Left renal cortex interstitium (tissue), 4 donors: ENCODE measurements at places on chromosomes 2 and 18. TPM values are rescaled to one million over a fixed set of nuclear protein-coding genes. Genes with fewer than 3 reads are reported as not detected.

DNA sequence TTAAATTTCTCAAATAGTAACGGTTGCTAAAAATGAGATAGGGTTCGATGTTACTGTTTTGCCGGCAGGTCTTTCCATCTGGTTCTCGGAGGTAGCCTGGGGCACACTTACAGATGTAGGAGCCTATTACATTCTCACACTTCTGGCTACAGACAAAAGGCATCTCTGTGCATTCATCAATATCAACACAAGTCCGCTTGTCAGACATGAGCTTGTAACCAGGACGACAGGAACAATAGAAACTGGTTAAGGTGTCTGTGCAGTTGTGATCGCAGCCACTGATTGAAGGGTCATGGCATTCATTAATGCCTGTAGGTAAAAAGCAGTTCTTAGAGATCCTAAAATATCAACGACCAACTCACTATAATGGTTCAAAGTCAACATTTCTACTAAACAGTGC, 116.3 kb downstream of the DHRS9 start:
- DNase-seq, result no peak

Gene SOX11
- polyA plus RNA-seq, result 22.1 TPM

DNA sequence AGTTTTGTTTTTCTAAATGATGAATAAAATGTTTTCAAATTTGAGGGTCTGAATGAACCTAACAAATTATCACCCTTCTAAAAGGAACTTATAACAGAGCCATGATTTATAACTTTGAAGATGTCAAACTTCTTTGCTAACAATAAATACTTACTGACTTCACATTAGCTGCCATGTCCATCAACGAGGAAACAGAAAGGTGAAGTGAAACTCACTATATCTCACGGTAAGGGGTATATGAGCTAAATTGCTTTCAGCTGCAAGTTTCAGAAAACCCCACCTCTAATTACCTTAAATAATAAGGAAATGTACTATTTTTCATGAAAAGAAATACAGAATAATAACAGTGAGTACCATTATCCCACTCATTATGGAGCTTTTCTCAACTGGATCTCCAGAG, 350.8 kb upstream of the NT5C1B start:
- no peak for DNase-seq

GRCh38 chr2:100235581-100235980, 86.7 kb downstream of the LONRF2 start:
- no peak for DNase-seq

Gene EPHA4
- polyA plus RNA-seq, result 53.7 TPM

- DNase-seq, result peak; percentile 8
Measured at GRCh38 chr2:167509586-167509985, 621.3 kb downstream of the XIRP2 start.

DNA sequence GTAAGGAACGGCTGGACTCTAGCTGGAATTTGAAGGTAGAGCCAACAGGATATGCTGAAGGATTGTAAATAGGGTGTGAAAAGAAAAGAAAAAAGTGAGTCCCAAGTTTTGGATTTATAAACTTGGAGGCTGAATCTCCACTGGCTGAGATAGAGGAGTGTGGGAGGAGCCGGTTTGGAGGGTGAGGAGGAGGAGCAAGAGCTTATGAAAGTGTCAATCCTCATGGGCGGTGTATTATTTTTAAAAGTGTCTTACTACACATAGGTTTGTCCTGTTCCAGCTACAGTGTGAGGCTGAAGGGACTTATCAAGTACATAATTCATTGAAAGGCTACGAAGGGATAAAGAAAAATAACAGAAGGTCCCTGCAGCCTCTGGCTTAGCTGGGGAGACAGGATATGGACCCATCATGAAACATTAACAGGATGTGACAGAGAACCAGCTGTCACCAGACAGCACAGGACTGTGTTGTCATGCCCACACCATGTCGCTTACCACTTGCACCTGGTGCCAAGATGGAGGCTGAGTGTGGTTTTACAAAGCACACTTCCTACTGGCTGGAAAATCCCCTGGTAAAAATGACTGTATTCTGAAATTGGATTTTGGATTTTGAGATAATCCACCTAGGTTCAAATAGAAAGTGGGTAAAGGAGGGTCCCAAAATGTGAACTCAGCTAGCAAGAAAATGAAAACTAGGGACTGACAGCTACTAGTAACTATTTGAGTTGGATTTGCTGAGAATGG, 2.5 kb upstream of the MREG start:
- no peak for DNase-seq

DNA sequence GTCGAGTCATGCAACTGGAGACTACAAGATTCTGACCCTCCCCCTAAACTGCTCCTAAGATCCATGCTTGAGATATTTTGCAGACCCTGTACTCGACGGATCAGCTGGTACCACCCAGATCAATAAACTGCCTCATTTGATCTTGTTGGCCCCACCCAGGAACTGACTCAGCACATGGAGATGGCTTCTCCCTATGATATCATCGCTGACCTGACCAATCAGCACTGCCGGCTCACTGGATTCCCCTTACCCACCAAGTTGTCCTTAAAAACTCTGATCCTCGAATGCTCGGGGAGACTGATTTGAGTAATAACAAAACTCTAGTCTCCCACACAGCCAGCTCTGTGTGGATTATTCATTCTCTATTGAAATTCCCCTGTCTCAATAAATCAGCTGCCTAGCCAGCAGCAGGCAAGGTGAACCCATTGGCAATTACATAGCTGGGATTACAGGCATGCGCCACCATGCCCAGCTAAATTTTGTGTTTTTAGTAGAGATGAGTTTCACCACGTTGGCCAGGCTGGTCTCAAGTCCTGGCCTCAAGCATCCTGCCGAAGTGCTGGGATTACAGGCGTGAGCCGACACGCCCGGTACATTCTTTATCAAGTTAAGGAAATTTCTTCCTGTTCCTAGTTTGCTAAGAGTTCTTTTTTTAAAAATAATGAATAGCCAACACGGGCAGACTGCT, 43.6 kb downstream of the VPS54 start:
- DNase-seq, result no peak

DNA sequence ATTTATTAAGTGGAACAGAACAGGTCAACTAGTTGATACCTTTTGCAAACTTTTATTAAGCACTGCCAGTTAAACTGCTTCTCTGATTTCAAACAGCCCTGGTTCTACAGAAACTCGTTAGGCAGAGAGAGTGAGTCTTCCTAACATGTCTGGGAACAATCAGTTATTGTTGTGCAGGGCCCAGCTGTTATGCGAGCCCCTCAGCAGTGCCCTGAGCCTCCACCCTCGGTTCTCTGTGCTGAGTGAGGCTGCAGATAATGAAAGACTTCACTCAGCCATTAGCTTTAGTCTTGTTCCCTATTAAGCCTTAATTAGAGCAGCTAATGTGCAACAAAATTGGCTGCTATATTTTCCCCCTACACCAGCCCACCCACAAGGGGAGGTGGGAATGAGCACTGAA, 39.6 kb downstream of the KCTD18 start:
- no peak for DNase-seq

Gene BMP10
- polyA plus RNA-seq, result not detected

GRCh38 chr2:68284896-68285295, 32.6 kb upstream of the PPP3R1 start:
- DNase-seq, result no peak

DNA sequence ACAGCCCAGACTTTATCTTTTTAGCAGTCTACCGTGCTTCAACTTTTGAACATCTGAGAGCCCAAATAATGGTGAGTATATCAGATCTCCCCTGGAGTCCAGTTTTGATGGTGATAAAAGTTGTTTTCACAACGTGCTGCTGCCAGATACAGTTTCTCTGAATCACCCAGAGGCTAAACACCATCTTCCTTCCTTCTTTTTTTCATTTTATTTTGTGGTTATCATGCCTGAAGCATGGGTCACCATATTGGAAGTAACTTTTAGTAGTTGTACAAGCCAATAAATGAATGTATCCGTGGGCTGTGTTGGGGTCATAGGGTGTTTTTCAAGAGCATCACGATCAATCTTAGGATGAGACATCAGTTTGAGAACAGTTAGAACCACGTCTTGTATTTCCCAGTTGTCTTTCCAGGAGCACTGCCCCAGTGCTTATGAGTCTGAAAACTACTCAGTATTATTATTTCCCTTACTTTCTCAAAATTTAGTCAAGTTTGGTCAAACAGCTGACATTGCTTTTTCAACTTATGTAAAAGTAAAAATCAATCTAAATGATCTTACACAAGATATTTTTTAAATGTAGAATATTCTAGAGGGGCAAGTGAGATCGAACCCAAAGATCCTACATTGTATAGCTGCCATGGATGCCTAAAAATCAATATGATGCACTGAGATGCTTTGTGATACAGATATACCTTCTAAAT, 311.4 kb downstream of the CTNNA2 start:
- DNase-seq, result no peak

DNA sequence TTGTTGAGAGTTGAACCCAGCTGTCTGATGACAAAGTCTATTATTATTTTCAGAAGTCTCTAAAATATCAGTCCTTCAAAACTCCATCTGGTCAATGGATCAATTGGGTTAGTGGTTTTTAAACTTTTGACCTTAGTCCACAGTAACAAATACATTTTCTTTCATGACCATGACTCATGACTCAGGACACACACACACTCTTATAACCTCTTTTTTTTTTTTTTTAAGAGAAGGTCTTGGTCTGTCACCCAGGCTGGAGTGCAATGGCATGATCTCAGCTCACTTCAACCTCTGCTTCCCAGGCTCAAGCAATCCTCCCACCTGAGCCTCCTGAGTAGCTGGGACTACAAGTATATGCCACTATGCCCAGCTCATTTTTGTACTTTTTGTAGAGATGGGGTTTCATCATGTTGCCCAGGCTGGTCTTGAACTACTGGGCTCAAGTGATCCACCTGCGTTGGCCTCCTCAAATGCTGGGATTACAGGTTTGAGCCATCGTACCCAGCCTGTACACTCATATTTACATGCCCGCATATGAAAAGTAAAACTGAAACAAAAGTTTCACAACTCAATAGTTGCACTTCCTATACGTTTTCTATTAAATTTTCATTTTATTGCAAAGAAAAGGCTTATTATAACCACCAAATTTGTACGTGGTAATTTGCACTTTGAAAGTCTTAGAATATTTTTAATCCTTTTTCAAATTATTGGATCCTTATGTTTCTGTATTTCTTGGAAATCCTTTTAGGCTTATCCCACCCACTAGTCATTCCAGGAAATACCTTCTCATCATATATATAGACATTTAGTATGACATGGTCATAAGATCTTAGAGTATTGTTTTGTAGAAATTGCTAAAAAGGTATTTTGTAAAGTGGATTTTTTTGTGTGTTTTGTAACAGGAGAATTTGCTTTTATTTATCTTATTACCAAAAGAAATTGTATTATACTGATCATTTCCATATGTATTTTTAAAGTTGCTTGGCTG, 199.0 kb downstream of the LPIN1 start:
- no peak for DNase-seq

GRCh38 chr18:40531051-40531450, 1424.0 kb upstream of the PIK3C3 start:
- DNase-seq, result no peak

Gene KIF5C
- polyA plus RNA-seq, result 3.8 TPM

- no peak for DNase-seq
Measured at GRCh38 chr2:168727904-168728470, 74.5 kb upstream of the NOSTRIN start.

GRCh38 chr18:48567388-48567787, 28.6 kb downstream of the CTIF start:
- DNase-seq, result no peak

GRCh38 chr2:12066986-12067385, 320.6 kb downstream of the LPIN1 start:
- DNase-seq, result no peak

GRCh38 chr2:197599285-197599965, 76.0 kb downstream of the RFTN2 start:
- no peak for DNase-seq

DNA sequence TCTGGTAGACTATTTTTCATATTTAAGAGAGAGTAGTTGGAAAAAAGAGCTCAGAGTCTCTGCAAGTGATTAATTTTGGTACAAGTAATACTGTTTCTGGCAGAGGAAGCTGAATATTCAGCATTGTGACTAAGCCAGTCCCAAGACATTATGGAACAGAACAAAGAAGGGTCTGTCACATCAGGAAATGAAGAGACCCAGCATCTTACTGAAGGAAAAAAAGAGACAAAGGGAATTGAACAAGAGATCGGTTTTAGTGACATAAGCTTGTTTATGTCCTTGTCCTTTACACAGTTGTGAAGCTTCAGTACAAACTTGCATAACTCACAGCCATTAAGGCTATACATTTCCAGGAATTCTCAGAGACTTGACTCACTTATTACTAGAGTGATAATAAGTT, 568.5 kb upstream of the SLC8A1 start:
- no peak for DNase-seq

- DNase-seq, result no peak
Measured at GRCh38 chr2:8872821-8873432, 35.5 kb upstream of the KIDINS220 start.

DNA sequence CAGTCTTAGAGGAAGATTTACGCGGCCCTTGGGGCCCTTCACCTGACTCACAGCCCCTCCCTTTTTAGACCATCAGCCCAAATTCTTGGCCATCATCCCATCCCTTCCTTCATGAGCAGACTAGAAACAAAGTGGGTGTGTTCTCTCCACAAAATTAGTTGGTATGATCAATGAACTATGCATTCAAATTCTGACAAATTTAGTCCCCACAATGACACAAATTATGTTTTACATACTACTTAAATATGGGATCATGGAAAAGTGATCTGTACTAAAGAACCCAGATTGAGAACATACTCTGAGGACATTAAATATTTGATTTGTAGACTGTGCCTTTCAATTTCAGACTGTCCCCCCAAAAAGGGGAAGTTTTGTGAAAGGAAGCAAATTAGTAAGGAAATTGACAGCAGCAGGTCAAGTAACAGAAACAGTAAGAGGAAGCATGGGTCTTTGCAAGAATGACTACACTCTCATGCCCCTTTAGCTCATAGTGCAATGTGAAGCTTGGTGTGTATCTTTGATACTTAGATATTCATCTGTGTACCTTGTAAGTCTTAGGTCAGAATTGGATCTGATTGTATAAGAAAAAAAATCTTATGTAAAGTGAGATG, 2.2 kb upstream of the MAPRE2 start:
- no peak for DNase-seq

GRCh38 chr2:61045226-61045625, 20.4 kb upstream of the SANBR start:
- no peak for DNase-seq

DNA sequence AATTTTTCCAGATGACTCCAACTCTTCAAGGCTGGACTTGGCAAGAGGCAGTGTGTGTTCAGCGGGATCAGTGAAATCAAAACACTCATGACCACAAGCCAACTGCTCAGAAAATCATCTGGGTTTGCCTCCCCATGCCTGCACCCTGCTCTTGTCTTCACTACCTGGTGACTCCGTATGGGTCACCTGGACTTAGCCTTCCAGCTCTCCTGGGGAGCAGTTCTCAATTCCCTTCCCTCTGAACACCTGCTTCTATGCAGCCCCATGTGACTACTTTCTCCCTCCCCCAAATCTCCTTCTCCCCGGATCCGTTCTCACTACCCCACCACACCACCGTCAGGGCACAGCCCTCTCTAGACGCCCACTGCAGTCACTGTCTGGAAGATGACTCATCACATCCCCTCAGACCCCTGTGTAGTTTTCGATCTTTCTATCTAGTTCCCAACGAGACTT, 130.2 kb upstream of the ID2 start:
- DNase-seq, result no peak

Gene TP53I3
- polyA plus RNA-seq, result 44.2 TPM

GRCh38 chr2:105746177-105747080, 1.7 kb downstream of the NCK2 start:
- no peak for DNase-seq

- DNase-seq, result no peak
Measured at GRCh38 chr18:58394602-58395425, 234.1 kb downstream of the ALPK2 start.

Gene AQP12B
- 0.72 TPM for polyA plus RNA-seq
